Urothelium cell line (cell line): ENCODE measurements at places on chromosomes 12 and 14.

DNA sequence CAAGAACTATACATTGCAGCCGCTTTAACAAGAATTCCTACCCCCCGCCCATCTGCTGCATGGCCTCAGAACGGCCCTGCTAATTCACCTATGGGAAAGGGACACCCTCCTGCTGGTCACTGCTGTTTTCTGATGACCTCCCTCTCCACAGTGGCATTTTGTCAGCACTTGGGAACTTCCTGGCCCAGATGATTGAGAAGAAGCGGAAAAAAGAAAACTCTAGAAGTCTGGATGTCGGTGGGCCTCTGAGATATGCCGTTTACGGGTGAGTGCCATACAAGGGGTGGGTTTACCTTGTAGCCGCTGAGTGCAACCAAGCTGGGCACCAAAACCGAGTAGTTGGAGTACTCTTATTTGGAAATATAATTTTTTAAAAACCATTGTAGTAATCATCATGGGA is 2.7 kb downstream of the PXMP2 start:
- DNase-seq: no peak

- peak; percentile 45 for DNase-seq
Observed at GRCh38 chr14:74400031-74400685, 25.9 kb downstream of the SYNDIG1L start.

DNA sequence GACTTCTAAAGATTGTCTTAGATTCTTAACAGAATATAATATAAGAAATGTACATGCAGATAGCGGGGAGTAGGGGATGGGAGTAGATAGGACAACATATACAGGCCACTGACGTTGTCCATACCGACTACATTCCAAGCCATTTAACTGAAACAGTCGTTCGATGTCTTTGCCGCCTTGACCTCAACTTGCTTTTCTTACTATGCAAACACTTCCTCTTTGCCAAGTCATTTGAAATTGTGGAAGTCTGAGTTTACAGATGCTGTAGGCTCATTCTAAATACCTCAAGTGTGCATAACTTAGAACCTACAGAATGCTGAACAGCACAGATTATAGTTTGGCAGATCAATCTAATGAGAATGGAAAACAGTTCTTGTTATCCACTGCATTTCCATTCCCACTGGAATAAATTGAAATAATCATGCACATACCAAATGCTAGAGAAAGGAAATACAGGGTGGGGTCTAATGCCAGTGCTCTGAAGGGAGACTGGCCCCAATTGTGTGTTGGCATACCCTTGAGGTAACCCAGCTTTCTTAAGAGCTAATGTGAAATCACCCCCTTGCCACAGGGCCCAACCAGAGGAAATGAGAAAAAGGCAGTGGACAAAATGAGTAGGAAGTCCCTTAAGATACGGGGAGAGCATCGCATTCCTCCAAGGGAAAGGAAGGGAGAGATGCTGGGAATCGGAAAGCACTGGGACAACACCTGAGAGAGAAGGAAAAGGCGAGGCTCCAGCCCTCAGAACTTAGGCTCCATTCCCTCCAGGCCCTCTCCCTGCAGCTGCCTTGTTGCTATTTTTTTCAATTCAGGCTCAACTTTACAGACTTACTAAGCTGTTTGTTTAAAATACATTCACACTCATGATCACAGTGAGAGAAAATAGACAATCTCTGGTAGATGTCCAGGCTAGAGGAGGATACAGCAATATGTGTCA is 380.9 kb upstream of the TMTC1 start:
- DNase-seq: no peak

GRCh38 chr12:67991158-67991557 is 1.9 kb downstream of the IFNG-AS1 start:
- no peak for DNase-seq

GRCh38 chr14:89417465-89418225 is 612 bp upstream of the FOXN3 start:
- DNase-seq: peak; percentile 26

DNA sequence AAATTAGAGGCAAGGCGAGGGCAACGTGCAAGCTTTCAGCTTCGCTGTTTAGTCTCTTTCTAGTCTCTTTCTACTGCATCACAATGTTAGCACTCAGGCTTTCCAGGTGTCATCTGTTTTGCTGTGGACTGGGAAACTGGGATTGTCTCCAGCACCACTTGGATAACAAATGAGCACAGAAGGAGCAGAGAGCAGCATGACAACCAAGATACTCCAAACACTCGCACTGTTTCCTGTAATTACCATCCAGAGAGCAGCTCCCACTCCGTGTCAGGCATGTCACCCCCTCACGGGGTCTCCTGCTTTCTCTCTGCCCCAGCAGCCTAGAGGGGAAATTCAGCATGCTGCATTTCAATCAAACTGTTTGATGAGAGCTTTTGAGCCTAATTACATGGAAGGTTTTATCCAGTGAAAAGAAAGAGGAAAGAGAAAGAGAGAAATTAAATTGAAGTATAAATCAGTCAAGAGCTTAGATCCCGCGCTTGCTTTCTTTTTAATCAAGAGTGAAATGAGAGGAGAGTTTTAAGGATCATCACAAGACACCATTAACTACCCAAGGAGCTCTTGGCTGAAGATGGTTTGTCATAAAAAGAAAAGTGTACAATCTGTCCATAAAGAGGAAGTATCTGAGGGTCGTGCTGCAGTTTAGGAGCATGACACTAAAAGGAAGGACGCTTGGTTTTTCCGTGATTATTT is 917.7 kb downstream of the DIO2 start:
- no peak for DNase-seq

- DNase-seq: no peak
Observed at GRCh38 chr12:124277394-124278241, 17.3 kb upstream of the RFLNA start.

DNA sequence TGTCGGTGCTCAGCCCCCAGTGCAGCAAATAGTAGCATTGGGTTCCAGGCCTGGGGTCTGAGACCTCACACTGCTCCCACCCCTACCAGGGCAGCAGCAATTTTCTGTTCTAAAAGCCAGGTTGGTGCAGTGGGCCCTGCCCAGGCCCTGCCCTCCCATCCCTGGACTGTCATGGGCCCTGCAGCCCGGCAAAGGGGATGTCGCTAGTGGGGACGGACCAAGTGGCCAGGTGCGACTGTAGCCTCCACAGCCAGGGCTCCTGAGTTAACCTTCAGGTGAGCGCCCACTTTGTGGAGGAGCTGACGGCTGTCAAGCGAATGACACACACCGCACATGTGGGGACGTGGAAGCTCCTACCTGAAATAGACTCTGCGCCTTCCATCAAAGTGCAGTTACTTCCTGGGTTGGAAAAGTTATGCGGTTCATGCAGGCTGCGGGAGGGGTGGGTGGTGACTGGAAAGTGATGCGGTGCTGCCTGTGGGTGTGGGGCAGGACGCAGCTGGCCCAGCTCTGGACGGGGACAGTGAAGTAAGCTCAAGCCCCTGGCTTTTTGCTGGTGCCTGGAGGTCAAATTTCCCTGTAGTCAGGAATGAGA is 1.5 kb downstream of the INF2 start:
- DNase-seq: no peak

DNA sequence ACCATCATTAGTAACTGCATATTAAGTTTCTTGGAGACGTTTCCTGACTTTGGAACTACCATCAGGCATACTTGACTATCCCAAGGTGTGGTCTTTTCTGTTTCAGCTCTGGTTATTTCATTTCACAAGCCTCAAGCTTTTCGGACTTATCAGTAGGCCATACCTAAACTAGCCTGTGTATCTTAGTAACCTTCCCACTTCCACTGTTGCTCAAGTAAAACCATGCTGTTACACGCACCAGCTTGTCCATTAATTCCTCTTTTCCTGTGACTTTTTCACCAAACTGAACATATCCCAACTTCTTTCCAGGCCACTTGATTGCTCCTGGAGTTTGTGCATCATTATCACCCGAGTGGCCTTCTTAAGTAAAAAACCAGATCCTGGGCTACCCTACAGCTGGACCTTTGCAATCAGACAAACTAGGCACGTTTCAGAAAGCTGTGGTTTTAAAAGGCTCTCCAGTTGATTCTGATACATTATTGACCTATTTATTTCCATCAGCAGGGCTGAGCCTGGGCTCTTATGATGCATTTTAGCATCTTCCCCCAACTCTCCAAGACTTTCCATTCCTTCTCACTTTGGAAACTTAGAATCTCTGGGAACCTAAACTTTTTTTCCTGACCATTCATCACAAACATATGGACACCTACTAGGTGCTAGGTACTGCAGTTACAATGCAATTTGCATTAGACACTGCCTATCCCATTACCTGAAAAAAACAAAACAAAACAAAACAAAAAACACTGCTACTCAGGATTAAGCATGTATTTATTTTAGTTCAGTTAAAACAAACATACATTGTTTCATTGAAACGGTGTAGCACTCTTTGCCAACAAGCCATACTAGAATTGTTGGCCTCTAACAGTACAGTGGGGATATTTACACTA is 14.9 kb downstream of the SLC38A2 start:
- no peak for DNase-seq

DNA sequence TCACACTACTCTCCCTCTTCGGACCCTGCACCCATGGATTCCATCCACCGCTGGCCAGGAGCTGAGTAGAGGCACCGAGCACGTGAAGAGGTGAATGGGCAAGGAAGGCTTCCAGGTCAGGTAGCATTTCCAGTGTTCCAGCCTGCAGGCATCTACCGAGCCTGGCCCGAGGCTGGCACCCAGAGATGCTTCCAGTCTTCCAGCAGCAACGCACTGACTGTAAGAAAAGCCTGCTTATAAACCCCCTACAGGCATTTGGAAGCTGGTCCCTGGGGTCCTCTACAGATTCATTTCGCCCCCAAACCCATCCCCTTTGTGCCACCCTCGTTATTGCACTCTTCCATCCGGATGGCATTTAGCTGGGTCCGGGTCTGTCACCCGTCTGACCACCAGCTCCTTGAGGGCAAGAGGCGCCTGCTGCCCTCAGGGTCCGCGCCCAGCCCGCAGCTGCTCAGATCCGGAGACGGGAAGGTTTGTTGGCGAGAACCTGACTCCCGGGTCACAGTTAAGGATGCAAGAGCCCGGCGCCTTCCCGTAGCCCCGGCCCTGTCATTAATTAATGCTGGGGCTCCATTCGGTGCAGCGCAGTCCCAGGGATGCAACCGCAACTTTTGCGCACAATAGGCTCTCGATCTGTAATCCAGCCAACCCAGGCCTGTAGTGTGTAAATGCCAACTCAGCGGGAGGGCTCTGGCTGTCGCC is 614 bp upstream of the MARK3 start:
- no peak for DNase-seq

- no peak for DNase-seq
Observed at GRCh38 chr12:64600164-64600561, 10.1 kb upstream of the RASSF3 start.

DNA sequence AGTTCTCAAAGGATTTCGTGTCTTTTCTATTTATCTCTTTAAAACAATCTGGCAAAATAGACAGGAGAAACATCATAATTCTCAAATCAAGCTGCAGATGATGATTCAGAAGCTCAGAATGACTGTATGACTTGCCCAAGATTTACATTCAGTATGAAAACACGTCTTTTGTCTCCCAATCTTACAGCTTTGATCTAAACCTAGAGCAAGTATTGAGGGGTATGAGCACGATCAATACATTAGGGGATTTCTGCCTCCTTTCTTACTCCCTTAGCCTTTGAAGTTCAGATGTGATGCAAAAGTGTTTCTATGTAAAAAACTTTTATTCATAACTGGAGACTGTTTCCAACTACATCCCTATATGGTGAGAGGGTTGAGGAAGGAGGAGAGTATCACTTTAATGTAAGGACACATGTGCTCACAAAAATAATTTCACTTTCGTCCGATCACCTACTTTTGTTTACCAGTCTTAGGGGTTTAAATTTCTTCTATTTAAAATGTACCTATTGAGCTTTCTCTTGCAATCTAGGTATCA is 454.8 kb downstream of the TMTC2 start:
- no peak for DNase-seq

- DNase-seq: peak; percentile 39
Observed at GRCh38 chr12:57604454-57604991, at the start of gene DTX3. DTX3 (plus strand) TSS chr12:57604824; CDS start chr12:57606518, 1,694 bp downstream.
